ENCODE measurements at places on chromosomes 4 and X.

DNA sequence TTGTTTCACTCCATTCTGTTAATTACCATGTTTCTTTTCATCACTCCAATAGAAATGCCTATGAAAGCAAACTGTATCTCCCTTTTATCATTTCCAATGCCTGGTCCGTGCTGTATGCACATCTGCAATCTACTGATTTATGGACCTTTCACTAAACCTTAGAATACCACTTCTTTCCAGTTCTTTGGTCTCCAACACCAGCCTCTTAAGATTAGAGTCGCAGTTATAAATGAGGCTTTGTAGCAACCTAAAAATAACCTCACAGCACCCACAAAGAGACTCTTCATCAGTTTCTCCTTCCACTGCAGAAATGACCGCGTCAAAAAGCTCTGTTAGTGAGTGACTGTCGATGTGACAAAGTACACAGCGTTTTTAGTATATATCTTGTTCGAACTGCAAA lies 282.6 kb downstream of the ADGRA3 start:
- DNase-seq: no peak

- DNase-seq: no peak
These were observed 95.5 kb downstream of the IRS4 start for GRCh38 chrX:108640817-108641216.

- no peak for DNase-seq
These were observed 84.1 kb downstream of the IRF2 start for GRCh38 chr4:184389978-184390900.

- DNase-seq: no peak
These were observed 123.3 kb downstream of the ARHGEF9 start for GRCh38 chrX:63661676-63662075.

GRCh38 chr4:3860061-3860912 lies 94.1 kb downstream of the ADRA2C start:
- DNase-seq: no peak

GRCh38 chr4:3753726-3754412 lies 12.3 kb upstream of the ADRA2C start:
- no peak for DNase-seq

GRCh38 chr4:140813804-140814203 lies 57.6 kb upstream of the TBC1D9 start:
- no peak for DNase-seq

GRCh38 chr4:1326751-1327525 lies 20.1 kb upstream of the UVSSA start:
- no peak for DNase-seq
